ENCODE measurements at places on chromosomes 2 and 18.

GRCh38 chr2:122755281-122755780 is 999.9 kb downstream of the TSN start:
- H3K27ac ChIP-seq = no peak overlapping the region
- H3K27me3 ChIP-seq = no peaks in the 10 kb centered on the region
- no peak for DNase-seq
- H3K4me3 ChIP-seq = no peak overlapping the region
- H3K36me3 ChIP-seq = no peaks in the 10 kb centered on the region

GRCh38 chr2:186912979-186913378 is 64.0 kb upstream of the ZSWIM2 start:
- no peak for DNase-seq
- H3K4me3 ChIP-seq = no peak overlapping the region
- H3K4me1 ChIP-seq = peaks cover 3% of the 10 kb centered on the region
- H3K36me3 ChIP-seq = no peaks in the 10 kb centered on the region
- H3K27me3 ChIP-seq = no peaks in the 10 kb centered on the region

DNA sequence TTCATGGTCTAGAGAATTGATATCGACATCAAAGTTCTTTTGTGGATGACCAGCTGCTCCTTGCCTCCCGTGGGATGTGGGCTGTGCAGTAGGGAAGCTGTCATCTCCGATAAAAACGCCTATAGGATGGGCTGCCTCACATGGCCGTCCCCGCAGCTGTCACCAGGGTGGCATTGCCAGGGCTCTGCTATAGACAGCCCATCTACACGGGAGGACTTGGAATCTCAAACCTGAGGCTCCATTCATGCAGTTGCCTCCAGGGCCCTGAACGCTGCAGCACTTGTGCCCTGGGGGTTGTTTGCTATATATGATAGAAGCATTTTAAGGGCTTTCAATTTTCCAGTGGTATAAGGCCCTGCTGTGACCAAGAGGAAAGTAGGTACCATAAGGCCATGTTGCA is 183.1 kb downstream of the MYCN start:
- H3K27ac ChIP-seq = no peak overlapping the region
- DNase-seq = no peak
- H3K27me3 ChIP-seq = no peaks in the 10 kb centered on the region
- no peak overlapping the region for H3K4me3 ChIP-seq
- H3K36me3 ChIP-seq = no peaks in the 10 kb centered on the region

GRCh38 chr2:108934583-108935245 is 54.3 kb downstream of the EDAR start:
- H3K36me3 ChIP-seq = no peaks in the 10 kb centered on the region
- H3K4me3 ChIP-seq = no peak overlapping the region
- H3K4me1 ChIP-seq = no peaks in the 10 kb centered on the region
- no peak overlapping the region for H3K27ac ChIP-seq

DNA sequence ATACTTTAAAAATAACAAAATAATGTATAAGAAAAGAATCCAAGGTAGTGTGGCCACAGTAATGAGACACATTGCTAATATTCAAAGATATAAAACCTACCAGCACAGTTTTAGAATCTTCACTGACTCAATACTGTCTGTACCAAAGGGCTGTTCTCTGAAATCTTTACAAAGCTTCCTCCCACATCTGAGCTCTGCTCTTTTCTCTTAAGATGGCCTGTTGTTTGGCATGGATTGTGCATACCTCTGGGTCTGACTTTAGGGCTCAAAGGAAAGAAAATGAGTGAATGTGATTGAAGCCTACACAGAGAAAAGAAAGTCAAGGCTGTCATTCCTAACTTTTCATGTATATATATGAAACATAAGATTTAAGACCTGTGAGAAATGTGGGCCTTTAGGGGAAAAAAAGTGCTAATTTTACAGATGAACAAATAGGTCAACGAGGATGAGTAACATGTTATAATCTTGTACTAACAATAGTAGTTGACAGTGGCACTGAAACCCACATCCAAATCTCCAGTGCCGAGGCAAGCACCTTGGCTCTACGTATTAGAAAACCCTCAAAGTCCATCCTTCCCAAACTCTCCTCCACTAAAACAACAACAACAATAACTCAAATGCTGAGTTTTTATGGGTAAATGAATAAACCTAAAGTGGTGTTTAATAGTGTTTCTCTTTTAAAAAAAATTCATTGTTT is 114.2 kb downstream of the ZNF521 start:
- H3K36me3 ChIP-seq = no peaks in the 10 kb centered on the region
- no peaks in the 10 kb centered on the region for H3K27me3 ChIP-seq
- no peak for DNase-seq
- no peak overlapping the region for H3K4me3 ChIP-seq
- H3K4me1 ChIP-seq = peaks cover 6% of the 10 kb centered on the region
- no peak overlapping the region for H3K27ac ChIP-seq

GRCh38 chr18:23740105-23740830 is 51.0 kb downstream of the LAMA3 start:
- H3K36me3 ChIP-seq = no peaks in the 10 kb centered on the region
- H3K27ac ChIP-seq = no peak overlapping the region
- H3K27me3 ChIP-seq = no peaks in the 10 kb centered on the region
- DNase-seq = no peak
- no peaks in the 10 kb centered on the region for H3K4me1 ChIP-seq

DNA sequence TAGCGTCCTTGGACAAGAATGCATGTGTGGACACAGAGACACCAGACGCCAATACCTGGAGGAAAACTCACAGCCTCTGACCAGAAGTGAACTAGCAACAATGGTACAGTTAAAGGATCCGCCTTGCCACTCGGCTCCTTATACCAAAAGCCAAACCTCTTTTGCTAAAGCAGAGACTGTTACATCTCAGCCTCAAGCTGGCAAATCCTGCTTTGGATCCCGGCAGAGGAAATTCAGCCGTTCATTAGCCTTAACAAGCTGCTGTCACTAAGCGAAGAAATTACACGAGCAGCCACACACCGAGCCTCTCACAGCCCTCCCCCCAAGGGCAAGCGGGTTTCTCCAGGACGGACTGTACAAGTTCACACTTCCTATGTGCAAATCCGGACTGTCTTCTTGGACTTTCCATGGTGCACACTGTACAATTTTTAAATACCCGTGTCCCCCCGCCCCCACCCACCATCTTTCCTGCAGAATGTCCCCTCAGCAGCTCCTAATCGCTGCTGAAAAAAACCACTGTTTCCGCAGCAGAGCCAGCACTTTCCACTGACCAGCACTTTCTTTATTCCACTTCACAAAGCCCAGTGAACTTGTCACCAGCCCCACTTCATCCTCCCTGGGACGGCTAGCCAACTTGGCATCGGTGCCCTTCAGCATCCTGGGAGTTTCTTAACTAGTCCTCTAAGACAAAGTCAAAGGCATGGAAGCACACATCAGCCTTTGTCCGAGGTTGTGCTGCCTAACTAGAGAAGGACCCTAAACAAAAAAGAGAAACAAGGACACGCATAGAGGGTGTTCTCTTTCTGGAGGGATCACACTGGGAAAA is 1.5 kb downstream of the KLF7 start:
- DNase-seq = peak; percentile 86
- H3K4me1 ChIP-seq = peaks cover 32% of the 10 kb centered on the region
- no peaks in the 10 kb centered on the region for H3K36me3 ChIP-seq
- peak overlapping the region; percentile 86 for H3K27ac ChIP-seq
- no peaks in the 10 kb centered on the region for H3K27me3 ChIP-seq

DNA sequence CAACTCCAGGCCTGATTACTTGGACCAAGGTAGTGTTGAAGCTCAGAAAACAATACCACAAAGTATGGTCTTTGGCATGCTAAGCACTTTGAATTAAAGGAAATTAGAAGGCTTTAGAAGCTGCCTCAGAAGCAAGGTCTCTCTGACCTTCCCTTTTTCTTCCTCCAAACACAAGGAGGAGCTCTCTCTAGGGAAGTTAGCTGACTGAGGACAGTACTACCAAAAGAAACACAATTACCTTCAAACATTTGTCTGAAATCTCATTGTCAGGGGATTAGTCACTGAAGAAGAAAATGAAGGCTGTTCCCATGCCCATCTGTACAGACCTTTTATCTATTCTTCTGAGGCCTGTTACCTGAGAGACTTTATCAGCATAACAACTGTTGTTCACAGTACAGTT is 279.3 kb downstream of the CDH20 start:
- H3K4me1 ChIP-seq = no peaks in the 10 kb centered on the region
- no peaks in the 10 kb centered on the region for H3K27me3 ChIP-seq
- H3K27ac ChIP-seq = no peak overlapping the region
- H3K4me3 ChIP-seq = no peak overlapping the region
- DNase-seq = no peak
- no peaks in the 10 kb centered on the region for H3K36me3 ChIP-seq

DNA sequence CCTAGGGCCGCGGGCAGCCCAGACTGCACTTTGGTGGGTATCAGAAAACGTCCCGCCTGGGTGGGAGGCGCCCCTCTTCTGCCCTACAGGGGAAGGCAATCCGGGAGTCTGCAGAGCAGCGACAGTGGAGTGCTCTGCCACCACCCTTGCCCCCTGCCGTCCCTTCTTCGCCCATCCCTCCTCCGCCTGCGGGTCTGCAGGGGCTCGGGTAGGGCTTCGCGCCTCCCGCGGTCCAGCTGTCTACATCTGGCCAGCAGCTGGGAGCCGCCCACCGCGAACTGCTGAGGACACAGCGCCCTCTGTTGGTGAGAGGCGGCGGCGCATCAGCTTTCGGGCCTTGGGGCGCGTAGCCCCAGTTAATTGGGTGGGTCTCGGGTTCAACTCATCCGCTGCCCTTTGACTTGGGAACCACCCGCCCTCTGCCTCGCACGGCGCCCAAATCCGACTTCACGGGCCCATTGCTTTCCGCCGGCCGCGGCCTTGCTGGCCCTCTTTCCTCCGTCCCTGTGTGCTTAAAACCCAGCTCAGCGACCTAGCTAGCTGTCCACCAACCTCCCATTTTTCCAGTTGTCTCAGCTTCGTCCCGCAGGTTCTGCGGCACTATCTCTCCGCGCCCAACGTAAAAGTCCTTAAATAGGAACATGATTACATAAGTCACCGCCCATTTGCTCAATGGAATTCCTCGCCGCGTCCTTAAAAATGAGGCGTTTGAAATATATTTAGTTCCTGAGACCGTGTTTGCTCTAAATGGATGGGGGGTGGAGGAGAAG is 17.6 kb downstream of the WNT10A start:
- H3K4me3 ChIP-seq = peak overlapping the region; percentile 23
- peak; percentile 80 for DNase-seq
- H3K27ac ChIP-seq = no peak overlapping the region

DNA sequence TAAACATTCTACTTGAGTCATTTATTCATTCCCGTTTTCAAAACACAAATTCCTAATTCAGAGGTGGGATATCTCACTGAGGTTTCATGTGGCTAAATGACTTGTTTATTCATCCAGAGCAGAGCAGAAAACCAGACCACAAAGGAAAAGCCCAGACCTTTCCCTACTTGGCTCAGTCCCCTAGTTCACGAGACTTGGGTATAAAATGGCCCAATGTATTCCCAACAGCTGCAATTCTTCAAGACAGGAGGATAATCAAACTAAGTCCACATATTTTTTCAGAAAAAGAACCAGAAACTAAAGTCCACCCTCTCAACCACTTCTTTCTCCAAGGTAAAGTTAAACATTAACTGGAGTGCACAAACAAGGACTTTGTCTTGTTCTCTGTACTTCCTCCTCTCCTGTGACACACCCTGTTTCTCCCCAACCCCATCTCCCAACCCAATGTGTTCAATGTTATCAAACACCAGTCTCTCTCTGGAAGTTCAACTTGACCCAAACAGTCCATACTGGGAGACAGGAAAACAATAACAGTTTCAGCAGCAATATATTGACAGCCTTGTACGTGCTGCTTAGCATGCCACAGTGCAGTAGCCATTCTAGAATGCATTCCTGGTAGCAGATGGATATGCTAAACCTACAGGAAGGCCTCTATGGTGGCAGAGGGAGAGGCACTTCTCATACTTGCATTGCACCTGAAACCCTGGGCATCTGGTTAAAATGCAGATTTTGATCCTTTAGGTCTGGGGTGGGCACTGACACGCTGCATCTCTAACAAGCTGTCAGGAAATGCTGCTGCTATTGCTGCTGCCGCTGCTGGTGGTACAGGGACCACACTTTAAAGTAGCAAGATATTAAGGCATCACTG is 110.7 kb downstream of the INO80D start:
- no peak for DNase-seq
- H3K36me3 ChIP-seq = no peaks in the 10 kb centered on the region

DNA sequence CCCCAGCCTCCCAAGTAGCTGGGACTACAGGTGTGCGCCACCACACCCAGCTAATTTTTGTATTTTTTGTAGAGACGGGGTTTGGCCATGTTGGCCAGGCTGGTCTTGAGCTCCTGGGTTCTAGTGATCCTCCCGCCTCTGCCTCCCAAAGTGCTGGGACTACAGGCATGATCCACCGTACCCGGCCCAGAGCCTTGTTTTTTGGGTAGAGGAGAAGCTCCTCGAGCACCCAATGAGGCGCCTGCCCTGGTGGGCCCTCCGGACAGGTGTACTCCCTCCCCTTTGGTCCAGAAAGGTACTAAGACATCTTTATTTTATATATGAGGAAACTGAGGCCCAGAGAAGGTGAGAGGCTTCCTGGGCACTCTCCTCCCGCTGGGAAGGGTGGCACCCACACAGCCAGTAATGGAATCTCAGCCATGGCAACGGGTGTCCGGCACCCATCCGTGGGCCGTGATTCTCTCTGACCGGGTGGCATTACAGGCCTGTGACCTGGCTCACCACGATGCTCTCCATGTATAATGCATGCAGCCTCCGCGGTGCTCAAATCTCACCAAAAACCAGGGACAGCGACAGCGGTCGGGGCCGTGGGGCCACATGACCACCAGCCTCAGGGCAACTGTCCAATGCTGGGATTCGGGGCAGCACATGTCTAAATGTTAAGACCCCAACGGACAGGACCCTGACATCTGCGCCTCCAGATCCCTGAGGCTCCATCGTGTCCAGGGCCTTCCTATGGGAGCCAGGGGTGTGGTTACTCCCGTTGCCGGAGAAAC is 16.8 kb upstream of the KLHL30 start:
- no peaks in the 10 kb centered on the region for H3K36me3 ChIP-seq
- DNase-seq = no peak
- H3K4me1 ChIP-seq = no peaks in the 10 kb centered on the region
- H3K27ac ChIP-seq = no peak overlapping the region
- no peaks in the 10 kb centered on the region for H3K27me3 ChIP-seq

GRCh38 chr2:163717515-163717914 is 18.3 kb downstream of the FIGN start:
- peak overlapping the region; percentile 32 for H3K4me3 ChIP-seq
- no peaks in the 10 kb centered on the region for H3K36me3 ChIP-seq
- no peak overlapping the region for H3K27ac ChIP-seq
- H3K4me1 ChIP-seq = no peaks in the 10 kb centered on the region
- no peaks in the 10 kb centered on the region for H3K27me3 ChIP-seq

DNA sequence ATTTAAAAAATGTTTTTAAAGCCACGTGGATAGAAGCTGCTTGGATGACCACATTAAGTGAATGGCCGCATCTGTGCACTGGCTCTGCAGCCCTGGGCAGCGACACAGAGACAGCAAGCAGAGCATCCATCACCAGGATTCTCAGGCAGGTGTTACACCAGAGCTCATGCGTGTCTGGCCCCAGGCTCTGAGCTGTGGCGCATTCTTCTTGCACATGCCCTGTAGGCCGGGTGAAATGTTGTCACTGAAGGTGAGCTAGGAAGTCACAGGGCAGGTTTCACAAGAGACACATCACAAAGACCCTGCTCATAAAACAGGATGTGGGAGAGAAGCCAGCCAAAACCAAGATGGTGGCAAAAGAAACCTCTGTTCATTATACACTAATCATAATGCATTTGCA is 8.4 kb upstream of the PXDN start:
- no peaks in the 10 kb centered on the region for H3K27me3 ChIP-seq
- no peaks in the 10 kb centered on the region for H3K4me1 ChIP-seq
- H3K4me3 ChIP-seq = no peak overlapping the region
- H3K27ac ChIP-seq = no peak overlapping the region
- peak; percentile 31 for DNase-seq

GRCh38 chr2:186806591-186806990 is 42.4 kb downstream of the ZSWIM2 start:
- no peak for DNase-seq
- H3K36me3 ChIP-seq = no peaks in the 10 kb centered on the region
- no peak overlapping the region for H3K27ac ChIP-seq
- no peaks in the 10 kb centered on the region for H3K4me1 ChIP-seq
- no peaks in the 10 kb centered on the region for H3K27me3 ChIP-seq
